ENCODE measurements at places on chromosomes 13 and 19.
A peak's percentile ranks its signal among the peaks of the same experiment; 100 is the strongest.

DNA sequence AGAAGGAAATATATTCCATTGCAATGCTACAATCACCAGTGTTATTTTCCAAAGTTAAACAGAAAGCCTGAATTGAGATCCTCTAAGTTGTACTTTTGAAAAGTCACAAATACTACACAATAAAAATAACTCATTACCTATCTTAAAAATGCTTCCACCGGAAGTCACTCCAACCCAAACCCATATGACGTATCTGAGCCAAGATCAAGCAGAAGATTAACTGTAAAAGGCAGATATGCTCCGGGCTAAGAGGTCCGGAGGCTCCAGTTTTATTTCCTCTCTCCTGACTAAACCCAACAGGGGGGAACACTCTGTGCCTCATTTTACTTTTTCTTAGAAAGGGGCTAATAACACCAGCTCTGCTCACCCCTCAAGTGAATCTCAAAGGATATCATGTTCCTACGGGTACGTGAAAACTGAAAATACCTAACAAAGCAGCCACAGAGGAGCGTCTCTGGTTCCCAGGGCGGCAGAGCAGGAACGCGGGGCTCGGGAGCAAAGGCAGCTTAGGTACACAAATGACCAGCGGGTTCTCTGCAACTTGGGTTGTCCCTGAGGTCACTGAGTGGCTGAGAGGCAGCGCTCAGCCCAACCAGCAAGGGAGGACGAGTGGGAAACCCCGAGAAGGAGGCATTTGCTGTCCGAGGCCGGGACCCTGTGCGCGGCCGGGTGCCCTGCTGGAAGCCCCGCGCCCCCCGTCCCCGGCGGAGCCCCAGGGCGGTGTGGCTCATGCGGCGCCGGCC lies 750 bp downstream of the RAB20 start:
- DNase-seq = peak; percentile 34

- no peak for DNase-seq
Measured at GRCh38 chr13:49395451-49395865, 48.4 kb downstream of the CAB39L start.

DNA sequence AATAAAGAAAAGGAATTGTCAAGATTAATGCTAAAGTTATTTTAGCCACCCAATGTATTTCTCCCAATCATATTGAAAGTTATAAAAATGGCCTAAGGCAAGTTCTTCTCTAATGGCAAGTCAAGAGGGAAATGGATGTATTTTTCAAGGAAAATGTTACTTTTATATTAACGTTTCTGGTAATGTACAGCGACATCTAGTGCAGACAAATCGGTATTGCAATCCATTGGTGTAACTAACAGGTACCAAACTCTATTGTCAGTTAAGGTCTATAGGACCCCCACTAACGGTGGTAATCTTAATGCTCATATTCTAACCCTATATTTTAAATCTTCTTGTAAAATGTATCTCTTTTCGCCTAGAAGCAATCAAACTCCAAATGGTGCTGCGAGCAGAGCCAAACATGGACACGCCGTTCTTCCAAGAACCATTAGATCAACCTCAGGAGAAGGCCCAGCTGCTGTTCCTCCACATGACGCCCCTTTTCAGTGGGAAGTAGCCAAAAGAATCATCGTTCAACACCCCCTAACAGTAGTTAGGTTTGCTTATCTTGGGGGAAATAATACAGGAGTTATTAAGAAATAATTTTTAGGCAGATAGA lies 98.5 kb upstream of the PABPC3 start:
- DNase-seq = no peak

DNA sequence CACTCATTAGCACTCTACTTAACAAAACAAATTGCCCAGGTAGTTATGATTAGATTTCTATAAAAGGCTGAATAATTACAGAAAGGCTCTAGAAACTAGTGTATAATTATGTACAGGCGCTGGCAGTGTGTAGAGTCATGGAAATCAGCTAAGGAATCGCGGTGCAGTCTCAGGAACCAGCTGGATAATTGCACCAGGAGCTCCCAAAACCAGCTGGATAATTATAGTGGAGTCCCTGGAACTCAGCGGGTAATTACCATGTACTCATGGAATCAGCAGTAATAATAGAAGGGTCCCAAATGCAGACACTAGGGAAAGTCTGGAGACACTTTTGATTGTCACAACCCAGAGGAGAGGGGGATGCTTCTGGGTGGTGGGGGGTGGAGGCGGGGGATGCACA lies 23.2 kb upstream of the TTYH1 start:
- DNase-seq = no peak

DNA sequence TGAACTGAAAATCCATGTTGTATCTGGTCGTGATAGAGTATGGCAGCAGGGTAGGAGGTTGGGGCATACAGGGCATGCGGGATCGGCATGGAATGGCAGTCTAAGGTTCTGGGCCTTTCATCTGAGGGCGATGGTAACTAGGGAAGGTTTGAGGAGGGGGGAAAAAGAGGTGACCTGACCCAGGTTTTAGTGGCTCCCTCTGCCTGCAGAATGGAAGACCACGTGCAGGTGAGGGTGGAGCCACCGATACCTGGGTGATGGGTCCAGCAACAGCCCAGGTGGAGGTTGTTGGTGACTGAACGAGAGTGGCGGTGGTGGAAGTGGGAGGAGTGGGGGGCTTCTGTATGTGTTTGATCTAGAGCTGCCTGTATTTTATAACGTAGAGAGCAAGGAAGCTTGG lies 3.8 kb downstream of the ZNF749 start:
- DNase-seq = no peak

DNA sequence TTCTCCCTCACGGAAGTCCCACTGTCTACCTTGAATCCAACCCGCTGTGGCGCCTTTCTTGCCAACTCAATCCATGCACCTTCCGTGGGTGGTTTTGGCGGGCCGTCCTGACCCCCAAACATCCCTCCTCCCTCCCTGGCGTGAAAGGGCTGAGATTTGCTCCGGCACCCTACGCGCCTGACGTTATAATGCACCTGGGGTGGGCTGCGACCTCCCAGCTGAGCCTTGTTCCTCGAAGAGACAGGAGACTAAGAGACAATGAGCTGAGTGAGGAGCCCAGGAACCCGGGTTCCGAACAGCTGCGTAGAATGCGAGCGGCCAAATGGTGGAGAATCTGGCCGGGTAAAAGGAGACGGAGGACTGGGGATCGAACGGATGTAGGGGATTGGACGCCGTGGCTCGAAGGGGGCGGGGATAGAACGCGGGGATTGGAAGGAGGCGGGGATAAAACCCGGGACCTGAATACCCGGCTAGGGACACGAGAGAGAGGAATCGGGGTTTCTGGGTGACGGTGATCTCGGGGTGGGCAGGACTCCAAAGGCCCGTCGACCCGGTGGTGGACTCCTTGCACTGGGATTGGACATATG lies at the start of gene CPT1C:
TSS of gene CPT1C (plus strand) at position 461 of the 587 bp plus-strand sequence. CDS start 1,137 bp downstream, outside the sequence.
- peak; percentile 93 for DNase-seq

DNA sequence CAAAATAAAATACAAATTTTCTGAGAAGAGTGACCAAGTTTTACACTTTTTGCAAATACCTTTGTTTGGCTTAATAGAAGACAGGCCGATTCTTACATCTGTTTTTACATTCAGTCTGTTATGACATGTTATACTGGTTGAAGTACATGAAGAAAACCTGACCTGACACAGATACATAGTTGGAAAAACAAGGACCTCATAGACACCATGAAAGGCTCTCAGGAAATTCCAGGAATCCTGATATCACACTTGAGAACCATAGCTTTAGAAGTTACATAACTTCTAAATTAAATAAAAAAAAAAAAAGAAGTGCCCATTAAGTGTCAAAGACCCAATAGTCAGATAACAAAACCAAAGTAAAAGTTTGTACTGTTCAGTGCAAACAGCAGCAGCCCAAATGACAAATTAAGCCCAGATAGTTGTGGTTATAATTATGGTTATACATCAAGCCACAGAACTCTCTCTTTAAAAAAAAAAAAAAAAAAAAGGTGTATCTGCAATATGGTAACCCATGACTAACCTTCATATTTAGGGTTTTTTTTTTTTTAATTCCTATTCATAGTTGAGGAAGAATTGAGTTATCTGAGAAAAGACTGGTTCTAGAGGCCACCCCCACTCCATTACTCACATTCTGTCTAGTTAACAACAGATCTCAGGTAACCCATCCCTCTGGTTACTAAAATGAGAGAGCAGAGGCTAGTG lies 19.8 kb downstream of the RBM26 start:
- DNase-seq = no peak

DNA sequence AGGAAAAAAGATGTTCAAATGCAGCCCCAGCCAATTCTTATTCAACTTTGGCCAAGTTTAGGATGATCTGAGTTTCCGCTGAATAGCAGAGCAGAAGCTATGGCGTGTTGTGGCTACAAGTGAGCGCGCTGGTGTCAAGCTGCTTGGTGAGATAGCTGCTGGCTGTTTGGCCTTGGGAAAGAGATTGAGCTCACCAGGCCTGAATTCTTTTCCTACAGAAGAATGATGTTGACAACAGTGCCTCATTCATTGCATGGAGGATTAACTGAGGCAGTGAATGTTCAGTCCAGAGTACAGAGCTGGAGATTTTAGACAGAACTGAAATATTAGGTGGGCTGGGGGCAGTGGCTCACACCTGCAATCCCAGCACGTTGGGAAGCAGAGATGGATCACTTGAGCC lies 31.5 kb upstream of the MAP3K10 start:
- no peak for DNase-seq

GRCh38 chr13:65088906-65089305 lies 2141.2 kb downstream of the PCDH9 start:
- no peak for DNase-seq
